ENCODE measurements at places on chromosomes 11 and 22.

DNA sequence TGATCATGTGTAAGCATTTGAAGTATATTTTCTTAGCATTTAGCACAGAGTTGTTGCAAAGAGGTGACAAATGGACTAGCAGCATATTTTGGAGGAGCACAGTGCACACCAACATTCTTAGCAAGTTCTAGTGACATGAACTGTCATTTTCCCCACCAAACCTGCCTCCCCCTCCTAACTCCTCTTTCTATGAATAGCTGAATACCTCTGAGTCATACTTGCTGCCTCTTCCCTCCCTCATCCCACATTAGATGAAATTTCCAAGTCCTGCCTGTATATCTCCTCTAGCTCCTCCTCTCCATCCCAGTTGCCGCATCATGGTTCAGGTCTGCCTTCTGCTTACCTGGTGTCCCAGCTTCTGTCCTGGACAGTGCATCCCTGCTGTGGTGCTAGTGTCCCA is 7.2 kb downstream of the OSBP2 start:
- peak; percentile 16 for DNase-seq

DNA sequence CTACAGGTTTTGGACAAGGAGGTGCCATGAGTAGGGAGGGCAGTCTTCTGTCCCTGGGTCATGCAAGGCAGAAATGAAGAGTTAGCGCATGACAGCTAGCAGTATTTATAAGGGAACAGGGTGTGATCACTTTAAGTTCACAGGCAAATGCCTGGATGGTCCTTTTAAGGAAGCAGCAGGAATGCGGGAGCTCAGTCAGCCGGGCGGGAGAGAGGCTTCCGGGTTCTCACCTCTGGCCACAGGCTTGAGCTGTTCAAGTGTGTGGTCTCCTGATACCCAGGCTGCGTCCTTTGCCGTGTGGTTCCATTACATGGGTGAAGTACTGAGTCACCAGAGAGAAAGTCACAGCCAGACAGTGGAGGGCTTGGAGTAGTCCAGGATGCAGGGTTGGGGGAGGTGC is 105.4 kb downstream of the BCR start:
- peak; percentile 61 for DNase-seq

DNA sequence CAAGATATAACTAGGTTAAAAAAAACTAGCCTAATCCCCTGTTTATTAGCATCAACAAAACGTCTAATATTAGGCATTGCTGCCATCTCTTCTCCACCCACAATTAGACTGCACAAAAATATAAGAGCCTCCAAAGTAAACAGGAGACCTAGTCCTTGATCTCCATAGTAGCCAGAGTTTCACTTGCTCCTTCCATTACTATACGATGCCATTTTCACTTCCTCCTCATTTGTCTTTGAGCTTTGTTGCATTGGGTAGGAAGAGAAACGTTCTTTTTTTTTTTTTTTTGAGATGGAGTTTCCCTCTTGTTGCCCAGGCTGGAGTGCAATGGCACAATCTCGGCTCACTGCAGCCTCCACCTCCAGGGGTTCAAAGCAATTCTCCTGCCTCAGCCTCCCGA is 42.3 kb upstream of the RDX start:
- DNase-seq, result no peak

- DNase-seq, result no peak
Measured at GRCh38 chr11:47021527-47021818, 84.9 kb downstream of the CSTPP1 start.

- DNase-seq, result no peak
Measured at GRCh38 chr11:1125803-1126202, 31.9 kb upstream of the MUC5AC start.

GRCh38 chr11:63897459-63898146 is 19.4 kb downstream of the RCOR2 start:
- DNase-seq, result no peak

GRCh38 chr11:67027943-67028542 is 5.1 kb downstream of the SYT12 start:
- DNase-seq, result no peak

DNA sequence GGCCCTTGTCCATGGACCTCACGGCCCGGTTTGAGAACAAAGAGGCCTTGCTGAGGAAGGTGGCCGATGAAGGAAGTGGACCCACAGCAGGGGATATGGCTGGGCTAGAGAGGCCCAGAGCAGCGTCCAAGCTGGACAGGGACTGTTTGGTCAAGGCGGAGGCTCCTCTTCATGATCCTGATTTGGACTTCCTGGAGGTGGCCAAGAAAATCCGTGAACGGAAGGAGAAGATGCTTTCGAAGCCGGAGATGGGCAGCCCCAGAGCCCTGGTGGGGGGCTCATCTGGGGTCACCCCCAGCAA is 76.3 kb downstream of the KIAA1671 start:
- no peak for DNase-seq

- DNase-seq, result peak; percentile 9
Measured at GRCh38 chr11:33582636-33583325, 117.8 kb downstream of the C11orf91 start.

DNA sequence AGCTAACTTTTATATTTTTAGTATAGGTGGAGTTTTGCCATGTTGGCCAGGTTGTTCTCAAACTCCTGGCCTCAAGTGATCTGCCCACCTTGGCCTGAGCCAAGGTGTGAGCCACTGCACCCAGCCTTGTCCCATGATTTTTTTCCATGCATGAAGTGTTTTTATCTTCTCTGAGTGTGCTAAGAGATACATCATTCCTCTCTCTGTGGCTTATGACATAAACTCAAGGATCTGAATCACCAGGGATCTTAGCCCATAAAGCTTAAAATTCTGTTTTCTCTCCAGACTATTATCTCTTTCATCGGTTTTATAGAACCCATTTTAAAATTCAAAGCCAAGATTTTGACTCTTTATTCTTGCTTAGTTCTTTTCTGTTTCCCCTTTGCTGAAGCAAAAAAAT is 48.4 kb upstream of the C11orf58 start:
- no peak for DNase-seq

GRCh38 chr22:25153961-25154666 is 45.5 kb upstream of the CRYBB3 start:
- peak; percentile 50 for DNase-seq

DNA sequence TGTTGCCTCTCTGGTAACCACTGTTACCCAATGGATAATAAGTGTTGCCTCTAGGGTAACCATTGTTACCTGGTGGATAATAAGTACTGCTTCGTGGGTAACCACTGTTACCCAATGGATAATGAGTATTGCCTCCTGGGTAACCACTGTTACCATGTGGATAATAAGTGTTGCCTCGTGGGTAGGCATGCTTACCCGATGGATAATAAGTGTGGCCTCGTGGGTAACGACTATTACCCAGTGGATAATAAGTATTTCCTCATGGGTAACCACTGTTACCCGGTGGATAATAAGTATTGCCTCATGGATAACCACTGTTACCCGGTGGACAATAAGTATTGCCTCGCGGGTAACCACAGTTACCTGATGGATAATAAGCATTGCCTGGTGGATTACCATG is 13.8 kb upstream of the NXPE4 start:
- no peak for DNase-seq

DNA sequence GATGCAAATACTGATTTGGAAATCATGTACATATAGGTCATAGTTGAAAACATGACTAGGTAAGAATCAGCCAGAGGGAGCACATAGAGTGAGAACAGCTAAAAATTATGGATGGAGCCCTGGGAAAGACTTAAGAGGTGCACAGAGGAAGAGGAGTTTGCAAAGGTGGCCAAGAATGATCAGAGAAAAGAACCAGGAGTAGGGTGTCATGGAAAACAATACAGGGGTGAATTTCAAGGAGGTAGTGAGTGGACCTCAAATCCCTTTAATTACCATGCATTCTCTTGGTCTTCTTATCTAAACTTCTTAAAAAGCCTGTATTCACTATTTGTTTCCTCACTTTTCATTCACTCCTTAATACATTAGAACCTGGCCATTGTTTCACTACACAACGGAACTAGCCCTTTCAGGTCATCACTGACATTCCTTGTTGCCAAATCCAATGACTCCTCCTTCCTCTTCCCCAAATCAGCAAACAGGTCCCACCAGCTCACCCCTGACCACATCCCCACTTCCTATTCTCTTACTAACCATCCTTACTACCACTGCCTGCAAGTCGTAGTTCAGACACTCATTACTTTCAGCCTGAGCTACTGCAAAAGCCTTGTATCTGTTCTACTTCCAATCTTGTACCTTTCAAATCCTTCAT is 22.6 kb downstream of the BUD13 start:
- no peak for DNase-seq

GRCh38 chr22:50063589-50064393 is 5.7 kb upstream of the TTLL8 start:
- no peak for DNase-seq

DNA sequence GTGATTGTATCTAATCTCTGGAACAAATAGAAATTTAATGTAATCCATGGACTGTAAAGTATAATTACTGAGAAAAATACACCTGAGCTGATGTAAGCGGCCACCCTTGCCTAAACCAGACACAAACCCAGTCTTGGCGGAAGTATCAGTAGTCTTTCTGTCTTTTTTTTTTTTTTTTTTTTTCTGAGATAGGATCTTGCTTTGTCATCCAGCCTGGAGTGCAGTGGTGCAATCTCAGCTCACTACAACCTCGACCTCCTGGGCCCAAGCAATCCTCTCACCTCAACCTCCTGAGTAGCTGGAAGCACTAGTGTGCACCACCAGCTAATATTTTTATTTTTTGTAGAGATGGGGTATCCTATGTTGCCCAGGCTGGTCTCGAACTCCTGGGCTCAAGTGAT is 5.5 kb upstream of the CXCR5 start:
- DNase-seq, result no peak

DNA sequence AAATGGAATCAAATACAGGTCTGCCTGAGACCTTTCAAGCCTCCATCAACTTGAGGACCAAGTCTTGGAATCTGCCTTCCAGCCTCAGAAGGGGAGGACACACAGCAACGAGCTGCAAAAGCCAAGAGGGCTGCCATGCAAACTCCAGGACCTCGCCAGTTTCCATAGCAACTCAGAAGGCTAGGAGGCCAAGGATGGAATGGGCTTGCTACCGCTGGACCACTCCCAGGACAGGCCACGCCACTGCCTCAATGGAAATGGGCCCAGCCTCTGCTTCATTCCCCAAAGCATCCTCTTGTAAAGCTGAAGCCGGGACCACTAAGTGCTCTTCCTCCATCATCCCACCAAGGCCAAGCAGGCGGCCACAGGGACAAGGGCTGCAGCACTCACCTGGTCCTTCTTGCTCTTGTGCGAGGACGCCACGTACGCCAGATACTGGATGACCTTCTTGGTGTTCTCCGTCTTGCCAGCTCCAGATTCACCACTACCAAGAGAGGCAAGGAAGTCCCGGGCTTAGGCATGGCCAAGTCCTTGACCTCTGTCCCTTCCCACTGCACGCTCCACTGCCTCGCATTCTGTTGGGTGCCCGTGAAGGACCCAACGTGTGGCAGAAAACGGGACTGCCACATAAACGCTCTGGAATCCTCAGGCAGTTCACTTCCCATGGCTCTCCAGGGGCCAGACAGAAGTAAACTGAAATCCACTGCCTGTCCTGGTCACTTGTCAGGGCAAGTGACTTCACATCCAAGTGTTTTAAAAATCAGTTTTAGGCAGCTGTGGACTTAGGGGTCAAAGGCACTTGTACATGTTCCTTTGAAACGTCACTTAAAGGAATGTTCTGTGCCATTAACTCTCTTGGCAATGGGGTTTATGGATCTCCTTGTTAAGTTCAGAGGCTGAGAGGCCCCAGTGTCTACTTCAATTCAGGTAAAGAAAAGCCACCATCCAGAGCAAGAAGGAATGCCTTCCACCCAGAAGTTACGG is 61.3 kb downstream of the MYH9 start:
- no peak for DNase-seq

GRCh38 chr11:116061322-116061721 is 557.1 kb upstream of the CADM1 start:
- no peak for DNase-seq

- no peak for DNase-seq
Measured at GRCh38 chr11:76249195-76249741, 43.0 kb upstream of the WNT11 start.

GRCh38 chr11:18671246-18671645 is 27.3 kb upstream of the TMEM86A start:
- DNase-seq, result no peak

DNA sequence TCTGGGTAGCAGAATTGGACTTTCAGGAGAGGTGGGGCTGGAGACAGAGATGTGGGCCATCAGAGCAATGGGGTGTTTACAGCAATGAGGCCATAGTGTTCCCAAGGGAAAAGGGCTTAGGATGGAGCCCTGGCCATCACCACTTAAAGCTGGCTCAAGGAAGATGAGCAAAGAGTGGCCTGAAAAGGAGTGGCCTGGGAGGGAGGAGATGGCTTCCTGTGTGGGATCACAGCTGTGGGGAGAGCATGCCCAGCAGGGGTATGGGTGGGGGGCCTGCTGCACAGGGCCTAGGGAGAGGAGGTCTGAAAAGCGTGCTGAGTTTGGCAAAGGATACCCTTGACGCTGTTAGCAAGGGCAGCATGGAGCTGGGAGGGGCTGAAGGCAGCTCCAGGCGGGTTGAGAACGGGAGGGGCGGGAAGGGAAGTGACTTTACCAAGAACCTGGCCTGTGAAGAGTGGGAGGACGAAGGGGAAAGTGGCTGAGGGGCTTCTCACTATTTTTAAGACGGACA is 13.9 kb downstream of the LRRC32 start:
- no peak for DNase-seq

All from choroid plexus epithelial cell (primary cell).